Central memory CD8-positive, alpha-beta T cell (primary cell): ENCODE measurements at places on chromosomes 11 and 22.
A peak's percentile ranks its signal among the peaks of the same experiment; 100 is the strongest.

GRCh38 chr11:1633864-1634263 lies 4.3 kb downstream of the KRTAP5-5 start:
- no peak for DNase-seq

DNA sequence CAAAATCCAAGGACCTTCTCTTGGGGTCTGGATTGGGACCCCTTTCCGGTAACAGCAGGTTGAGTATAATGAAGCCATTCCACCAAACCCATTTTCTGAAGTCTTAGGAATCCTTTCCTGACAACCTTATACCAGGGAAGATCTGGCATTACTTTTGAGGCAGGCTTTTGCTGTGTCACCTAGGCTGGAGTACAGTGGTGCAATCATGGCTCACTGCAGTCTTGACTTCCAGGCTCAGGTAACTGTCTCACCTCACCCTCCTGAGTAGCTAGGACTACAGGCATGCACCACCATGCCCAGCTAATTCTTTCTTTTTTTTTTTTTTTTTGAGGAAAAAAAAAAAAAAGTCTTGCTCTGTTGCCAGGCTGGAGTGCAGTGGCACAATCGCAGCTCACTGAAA lies 55.8 kb upstream of the TREH start:
- no peak for DNase-seq

DNA sequence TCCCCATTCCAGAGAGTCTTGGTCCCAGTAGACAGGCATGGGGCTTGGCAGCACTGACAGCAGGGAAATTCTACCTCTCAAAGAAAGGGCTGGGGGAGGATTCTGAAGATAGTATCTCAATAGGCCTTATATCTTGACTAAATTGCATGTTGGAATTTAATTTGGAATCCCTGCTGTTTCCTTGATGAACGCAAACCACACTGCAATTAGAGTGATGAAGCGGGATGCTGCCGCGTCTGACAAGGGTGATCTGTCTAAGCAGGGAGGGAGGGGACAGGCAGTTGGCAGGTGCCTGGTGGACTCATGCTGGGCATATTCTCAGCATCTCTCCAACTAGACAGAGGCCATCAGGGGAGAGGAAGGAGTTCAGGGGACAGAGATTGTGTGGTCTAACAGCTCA lies 48.4 kb downstream of the COMMD9 start:
- no peak for DNase-seq

GRCh38 chr11:57674251-57674650 lies 6.3 kb downstream of the ZDHHC5 start:
- DNase-seq: no peak

GRCh38 chr11:58028687-58029411 lies 1.9 kb upstream of the OR6Q1 start:
- DNase-seq: no peak

DNA sequence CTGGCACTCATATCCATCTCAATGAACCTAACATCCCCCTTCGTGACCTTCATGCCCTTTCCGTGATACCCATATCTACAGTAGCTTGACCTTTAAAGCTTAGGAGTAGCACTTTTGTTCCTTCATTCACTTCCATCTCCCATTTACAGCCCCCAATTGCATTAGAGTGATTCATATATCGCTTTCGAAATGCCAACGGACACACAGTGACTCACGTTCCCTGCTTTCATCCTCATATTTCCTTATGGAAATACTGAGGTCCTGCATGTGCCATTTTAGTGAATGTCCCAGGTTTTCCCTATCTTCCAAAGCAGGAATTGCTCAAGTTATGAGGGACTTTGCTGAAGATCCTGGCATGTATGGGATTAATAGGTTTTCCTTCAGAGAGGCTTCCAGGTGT lies 44.3 kb upstream of the CEP126 start:
- no peak for DNase-seq

DNA sequence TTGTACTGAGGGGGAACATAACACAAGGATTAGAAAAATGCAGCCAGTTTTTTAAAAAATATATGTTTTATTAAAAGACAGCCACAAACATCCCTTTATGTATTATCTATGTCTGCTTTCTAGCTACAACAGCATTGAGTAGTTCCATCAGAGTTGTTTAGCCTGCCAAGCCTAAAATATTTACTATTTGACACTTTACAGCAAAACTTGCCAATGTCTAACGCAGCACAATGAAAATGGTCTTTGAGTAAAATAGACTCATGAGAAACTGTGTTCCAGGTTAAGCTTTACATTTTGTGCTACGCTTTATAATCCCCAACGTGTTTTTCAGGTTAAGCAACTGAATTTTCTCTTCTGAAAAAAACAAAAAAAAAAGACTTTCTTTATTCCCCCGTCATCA lies 2211.5 kb upstream of the RAG2 start:
- no peak for DNase-seq

- DNase-seq: no peak
Observed at GRCh38 chr11:26992031-26992541, 1.8 kb upstream of the FIBIN start.

DNA sequence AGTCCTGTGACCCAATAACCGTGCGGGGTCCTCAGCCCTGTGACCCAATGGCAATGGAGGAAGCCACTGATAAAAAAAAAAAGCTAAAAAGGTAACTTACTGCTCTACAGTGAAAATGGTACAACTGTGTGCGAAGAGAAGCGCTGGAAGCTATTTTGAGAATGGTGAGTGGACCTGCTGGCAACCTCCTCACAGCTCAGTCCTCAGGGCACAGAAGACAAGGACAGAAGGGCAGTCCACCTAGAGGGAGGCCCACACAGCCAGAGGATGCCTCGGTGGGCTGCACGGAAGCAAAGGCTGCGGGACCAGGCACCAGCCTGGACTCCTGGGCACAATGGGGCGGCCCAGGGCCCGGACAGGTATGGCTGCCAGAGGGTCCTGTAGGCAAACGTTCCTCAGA lies 35.6 kb downstream of the BRD1 start:
- DNase-seq: no peak

DNA sequence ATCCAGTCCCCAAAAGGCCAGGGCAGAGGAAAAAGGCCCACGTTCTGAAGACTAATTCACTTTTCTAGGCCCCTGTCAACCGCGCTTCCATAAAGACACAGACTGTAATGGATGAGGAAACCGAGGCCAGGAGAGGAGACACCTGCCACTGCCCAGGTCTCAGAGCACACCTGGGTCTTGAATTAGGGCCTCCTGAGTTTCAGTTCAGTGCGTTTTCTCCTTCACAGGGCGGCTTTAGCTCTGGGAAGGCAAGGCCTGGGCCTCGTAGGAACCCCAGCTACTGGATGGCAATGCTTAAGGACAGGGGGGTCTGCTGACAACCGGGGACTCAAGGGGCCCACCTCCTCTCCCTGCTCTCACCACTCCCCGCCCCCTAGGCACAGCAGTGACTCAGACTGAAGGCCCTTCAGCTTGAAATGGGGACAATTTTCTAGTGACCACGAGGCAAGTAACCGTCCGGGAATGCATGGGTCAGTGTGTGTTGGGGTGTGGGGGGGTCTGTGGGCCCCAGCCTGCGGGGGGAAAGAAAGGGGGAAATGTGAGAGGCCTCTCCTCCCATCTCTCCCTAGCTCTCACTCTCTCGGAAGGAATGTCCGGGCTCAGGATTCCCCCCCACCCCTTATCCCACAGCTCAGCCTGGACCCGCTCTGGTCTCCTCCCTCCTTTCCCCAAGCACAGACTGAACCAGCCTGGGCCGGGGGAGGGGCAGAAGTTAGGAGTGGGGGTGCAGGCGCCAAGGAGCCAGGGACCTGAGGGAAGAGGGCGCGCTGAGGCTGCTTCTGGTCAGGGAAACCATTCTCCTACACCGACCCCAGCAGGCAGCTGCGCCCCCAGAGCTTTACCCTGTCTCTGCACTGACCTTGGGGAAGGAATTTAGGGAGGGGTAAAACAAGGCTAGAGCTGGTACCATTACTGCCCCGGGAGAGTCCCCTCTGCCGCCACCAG lies 17.2 kb downstream of the CREB3L1 start:
- no peak for DNase-seq

DNA sequence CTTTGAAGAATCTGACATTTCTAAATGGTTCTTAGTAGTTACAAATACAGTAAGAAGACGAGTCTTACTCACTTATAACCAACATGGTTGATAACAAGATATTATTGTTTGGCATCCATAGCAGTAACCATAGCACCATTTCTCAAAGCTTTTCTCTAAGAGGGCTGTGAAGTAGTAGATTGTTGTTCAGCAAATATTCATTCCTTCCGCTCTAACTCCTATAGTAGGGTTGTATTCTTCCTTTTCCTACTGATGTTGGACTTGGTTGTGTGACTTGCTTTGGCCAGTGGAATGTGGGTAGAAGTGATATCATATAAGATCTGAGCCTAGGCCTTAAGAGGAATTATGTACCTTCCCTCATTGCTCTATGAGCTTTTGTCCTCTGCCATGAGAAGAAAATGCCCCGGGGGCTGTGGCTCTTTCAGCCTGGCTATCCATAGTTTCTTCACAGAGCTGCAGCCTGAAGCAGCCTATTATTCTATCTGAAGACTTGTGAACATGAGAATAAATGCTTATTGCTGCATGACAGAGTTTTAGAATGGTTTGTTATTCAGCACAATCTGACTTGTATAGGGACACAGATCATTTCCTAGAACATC lies 28.9 kb upstream of the ZBED5 start:
- no peak for DNase-seq

GRCh38 chr22:30816413-30816812 lies 121.7 kb downstream of the OSBP2 start:
- DNase-seq: no peak

- no peak for DNase-seq
Observed at GRCh38 chr11:8356721-8357504, 93.2 kb upstream of the LMO1 start.

DNA sequence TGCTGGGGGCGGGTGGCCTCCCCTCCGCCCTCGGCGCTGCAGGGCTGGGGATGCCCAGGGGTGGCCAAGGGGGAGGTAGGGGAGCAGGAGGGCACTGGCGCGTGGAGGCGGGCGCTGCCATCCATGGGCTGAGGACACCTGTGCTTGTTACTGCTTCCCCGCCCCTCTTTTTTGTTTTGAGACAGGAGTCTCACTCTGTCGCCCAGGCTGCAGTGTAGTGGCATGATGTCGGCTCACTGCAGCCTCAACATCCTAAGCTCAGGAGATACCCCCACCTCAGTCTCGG lies 683 bp upstream of the FADS3 start:
- no peak for DNase-seq

DNA sequence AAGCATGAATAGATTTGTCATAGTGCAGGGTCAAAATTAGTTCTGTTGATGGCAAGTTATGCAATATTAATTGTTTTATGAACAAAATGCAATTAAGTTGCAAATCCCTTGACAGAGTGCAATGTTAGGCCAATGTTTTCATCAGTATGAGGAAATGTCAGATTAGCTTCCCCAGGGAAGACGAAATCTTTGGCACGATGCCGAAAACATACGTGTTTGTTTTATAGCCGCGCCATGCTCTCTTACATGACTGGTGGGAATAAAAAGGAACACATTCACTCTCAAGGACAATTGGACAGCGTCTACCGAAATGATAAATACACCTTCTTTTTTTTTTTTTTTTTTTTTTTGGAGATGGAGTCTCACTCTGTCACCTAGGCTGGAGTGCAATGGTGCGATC lies 27.0 kb downstream of the MFNG start:
- DNase-seq: no peak

GRCh38 chr11:31096191-31096805 lies 273.2 kb downstream of the DCDC1 start:
- DNase-seq: no peak

DNA sequence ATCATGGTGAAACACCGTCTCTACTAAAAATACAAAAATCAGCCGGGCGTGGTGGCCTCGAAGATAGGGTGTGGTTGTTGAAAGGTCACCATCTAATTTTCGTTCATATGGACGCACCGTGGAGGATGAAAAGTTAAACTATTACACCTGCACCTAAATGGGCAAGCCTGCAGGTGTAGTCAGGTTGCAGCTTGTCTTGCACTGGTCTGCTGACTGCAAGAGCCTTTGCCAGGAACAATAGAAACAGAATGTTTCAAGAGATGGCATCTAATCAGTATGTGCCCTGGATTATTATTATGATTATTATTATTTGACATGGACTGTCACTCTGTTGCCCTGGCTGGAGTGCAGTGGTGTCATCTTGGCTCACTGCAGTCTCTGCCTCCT lies 908 bp downstream of the NADSYN1 start:
- DNase-seq: no peak

- peak; percentile 22 for DNase-seq
Observed at GRCh38 chr11:32892355-32893092, at the start of gene QSER1. QSER1 (plus strand) TSS chr11:32892811; CDS start chr11:32893126, 315 bp downstream.

DNA sequence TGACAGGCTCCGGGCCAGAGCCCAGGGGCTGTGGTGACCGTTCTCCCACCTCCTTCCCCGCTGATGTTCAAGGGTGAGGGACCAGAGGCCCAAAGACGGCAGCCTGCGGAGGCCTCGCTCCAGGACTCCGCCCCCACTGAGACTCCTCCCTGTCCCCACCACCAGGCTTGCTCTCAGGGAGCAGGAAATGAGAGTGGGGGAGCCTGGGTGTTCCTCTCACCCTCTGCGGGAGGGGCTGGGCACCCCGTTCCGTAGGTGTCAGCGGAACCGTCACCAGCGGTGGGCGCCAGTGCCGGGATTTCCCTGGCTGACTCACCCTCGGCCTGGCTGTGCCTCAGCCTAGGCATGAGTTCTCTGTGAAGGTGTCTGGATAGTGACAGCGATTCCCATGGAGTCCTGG lies 15.7 kb downstream of the DAGLA start:
- peak; percentile 79 for DNase-seq

- no peak for DNase-seq
Observed at GRCh38 chr11:70782401-70782913, 384.1 kb downstream of the CTTN start.

GRCh38 chr11:114876234-114876633 lies 197.9 kb downstream of the NXPE2 start:
- DNase-seq: no peak

- no peak for DNase-seq
Observed at GRCh38 chr11:104564921-104565582, 333.2 kb downstream of the CASP12 start.

GRCh38 chr11:95976550-95976949 lies 52.6 kb upstream of the MTMR2 start:
- no peak for DNase-seq

- no peak for DNase-seq
Observed at GRCh38 chr11:17516551-17517150, 27.6 kb downstream of the USH1C start.

DNA sequence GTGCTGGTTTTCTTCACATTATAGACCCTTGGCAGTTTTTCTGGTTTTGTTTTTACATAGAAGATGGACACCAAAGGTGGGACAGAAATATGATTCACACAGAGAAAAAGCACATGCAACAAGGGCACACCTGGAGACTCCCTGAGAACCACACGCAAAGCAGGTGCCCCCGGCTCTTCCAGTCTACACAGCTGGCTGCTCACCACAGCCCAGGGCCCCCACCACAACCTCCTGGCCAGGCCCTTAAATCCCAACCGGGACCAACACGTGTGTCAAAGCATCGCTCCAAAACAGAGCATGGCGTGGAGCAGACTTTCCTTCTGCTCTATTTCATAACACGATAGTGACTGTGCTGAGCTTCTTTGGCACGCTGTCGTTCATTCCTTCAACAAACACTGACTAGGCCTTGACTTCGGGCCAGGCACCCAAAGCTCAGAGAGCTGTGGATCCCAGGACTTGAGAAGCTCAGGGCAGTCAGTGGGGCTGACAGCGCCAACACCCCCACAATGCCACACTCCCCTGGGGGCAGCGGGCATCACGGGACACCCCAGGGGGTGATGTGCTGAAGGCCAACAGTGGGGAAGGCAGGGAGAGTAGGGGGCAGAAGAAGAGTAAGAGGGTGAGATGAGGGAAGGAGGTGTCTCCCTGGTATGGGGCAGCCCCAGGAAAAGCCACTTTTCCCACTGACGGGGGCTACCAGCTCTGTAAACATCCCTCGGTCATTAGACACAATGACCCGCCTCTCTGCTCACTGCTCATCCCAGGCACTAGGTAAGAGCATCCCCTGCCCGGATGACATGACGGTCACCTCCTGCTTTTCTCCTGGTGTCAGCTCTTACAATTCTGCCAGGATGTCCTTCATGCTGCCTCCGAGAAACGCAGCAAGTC lies 26.0 kb downstream of the CELSR1 start:
- DNase-seq: no peak
